ENCODE measurements at places on chromosomes 11 and 22. TPM values are rescaled to one million over a fixed set of nuclear protein-coding genes. Genes with fewer than 3 reads are reported as not detected.
A peak's percentile ranks its signal among the peaks of the same experiment; 100 is the strongest.

DNA sequence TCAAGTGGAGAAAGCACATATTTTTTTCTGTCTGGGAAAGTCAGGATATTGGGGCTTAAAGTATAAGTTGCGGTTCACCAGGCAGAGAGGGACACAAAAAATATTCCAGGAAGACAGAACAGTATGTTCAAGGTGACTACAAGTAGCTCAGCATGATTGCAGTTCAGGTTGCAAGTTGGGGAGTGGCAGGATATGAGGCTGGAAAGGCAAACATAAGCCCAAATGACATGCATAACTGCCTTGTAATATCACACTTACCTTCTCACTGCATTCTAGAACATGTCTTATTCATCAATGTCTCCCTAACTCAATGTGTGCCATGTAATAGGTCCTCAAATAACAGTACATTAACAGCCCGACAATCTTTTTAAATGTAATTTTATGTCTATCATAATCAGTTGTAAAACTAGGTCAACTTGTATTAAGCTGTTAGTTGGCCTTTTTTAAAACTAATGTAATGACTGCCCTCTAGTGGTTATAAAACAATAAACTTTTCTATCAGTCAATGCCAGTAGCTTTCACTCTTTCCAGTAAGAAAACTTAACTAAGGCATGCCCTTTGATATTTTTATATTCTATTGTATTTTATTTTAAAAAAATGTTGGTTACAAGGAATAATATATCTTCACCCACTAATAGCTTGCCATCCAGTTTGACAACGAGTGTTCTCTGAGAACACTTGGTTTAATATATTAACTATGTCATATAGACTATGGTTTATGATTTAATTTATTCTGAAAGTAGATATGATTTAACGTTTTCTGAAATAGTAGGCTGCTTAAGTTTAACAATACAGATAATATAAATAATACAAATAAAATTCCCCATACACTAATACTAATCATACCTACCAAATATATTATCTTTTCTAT lies 39.4 kb upstream of the CFAP300 start:
- peak; percentile 88 for DNase-seq
- peaks cover 32% of the 10 kb centered on the region for H3K4me1 ChIP-seq
- no peaks in the 10 kb centered on the region for H3K27me3 ChIP-seq
- no peak overlapping the region for H3K4me3 ChIP-seq

DNA sequence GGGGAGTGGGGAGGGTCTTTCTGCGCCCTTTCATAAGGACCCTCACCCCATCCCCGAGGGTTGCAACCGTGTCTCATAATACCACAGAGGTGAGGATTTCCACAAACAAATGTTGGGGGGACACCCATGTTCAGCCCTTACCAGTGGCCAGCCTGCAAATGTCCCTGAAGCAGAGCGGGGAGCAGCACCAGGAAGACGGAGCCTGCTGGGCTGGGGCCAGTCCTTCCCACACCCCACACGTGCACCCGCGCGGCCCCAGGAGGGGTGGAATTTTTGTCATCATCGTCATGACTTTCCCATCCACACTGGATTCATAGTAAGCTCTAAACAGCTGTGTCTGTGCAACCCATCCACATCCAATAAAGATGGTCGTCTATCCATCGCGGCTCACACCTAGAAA lies 409.8 kb downstream of the BRD1 start:
- H3K27me3 ChIP-seq, result peaks cover 7% of the 10 kb centered on the region
- H3K27ac ChIP-seq, result no peak overlapping the region
- no peaks in the 10 kb centered on the region for H3K4me1 ChIP-seq
- DNase-seq, result no peak
- no peak overlapping the region for H3K4me3 ChIP-seq
- no peaks in the 10 kb centered on the region for H3K36me3 ChIP-seq

DNA sequence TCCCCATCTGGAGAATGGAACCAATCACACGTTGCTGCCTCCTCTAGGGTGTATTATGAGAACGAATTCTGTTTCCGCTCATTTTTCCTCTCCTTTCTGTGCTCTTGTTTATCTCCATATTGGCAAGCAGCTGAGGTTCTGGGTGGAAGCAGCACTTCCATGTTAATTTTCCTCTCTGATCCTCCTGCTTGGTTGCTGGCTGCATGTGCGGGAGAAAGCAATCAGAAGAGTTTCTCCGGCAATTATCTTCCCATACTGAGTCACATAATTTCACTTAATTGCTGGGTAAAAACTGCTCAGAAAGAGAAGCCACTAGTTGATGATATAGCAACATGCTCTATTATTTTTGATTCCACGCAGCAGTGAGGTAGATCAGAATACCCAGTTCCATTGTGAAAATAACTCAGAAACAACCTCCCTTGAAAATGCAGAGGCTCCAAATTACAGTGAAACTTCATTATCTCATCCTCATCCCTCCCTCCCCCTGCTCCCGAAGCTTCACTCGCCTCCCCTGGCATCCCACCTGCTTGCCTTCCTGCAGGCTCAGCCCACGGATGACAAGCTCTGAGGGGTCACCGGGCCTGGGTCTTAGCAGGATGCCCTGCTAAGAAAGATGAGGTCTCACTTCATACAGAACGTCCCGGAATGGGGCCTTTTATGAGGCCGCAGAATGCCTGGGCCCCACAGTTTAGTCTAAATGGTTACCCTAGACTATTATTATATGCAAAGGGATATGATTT lies 20.4 kb downstream of the FXYD6 start:
- H3K27me3 ChIP-seq, result peaks cover 18% of the 10 kb centered on the region
- no peaks in the 10 kb centered on the region for H3K4me1 ChIP-seq
- DNase-seq, result no peak

DNA sequence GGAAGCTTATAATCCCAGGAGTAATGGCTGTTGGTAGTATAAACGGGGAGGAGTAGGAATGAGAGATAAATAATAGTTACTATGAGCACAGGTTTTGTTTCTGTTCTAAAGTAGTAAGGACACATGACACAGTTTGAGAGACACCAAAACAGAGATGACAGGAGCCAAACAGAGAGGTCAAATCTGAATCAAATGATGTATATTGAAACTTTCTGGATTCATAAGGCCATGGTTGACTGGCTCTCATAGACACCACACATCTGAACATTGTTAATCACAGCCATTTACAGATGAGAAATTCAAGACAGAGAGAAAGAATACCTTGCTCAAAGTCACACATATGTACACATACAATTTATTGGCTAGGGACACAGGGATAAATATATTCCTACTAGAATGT lies 63.4 kb upstream of the UCP3 start:
- no peak overlapping the region for H3K27ac ChIP-seq
- no peaks in the 10 kb centered on the region for H3K36me3 ChIP-seq
- no peaks in the 10 kb centered on the region for H3K27me3 ChIP-seq

- H3K4me3 ChIP-seq, result no peak overlapping the region
- peaks cover 15% of the 10 kb centered on the region for H3K36me3 ChIP-seq
- no peak for DNase-seq
- no peaks in the 10 kb centered on the region for H3K4me1 ChIP-seq
- no peaks in the 10 kb centered on the region for H3K27me3 ChIP-seq
These were observed 11.5 kb downstream of the RNH1 start for GRCh38 chr11:495537-495931.

DNA sequence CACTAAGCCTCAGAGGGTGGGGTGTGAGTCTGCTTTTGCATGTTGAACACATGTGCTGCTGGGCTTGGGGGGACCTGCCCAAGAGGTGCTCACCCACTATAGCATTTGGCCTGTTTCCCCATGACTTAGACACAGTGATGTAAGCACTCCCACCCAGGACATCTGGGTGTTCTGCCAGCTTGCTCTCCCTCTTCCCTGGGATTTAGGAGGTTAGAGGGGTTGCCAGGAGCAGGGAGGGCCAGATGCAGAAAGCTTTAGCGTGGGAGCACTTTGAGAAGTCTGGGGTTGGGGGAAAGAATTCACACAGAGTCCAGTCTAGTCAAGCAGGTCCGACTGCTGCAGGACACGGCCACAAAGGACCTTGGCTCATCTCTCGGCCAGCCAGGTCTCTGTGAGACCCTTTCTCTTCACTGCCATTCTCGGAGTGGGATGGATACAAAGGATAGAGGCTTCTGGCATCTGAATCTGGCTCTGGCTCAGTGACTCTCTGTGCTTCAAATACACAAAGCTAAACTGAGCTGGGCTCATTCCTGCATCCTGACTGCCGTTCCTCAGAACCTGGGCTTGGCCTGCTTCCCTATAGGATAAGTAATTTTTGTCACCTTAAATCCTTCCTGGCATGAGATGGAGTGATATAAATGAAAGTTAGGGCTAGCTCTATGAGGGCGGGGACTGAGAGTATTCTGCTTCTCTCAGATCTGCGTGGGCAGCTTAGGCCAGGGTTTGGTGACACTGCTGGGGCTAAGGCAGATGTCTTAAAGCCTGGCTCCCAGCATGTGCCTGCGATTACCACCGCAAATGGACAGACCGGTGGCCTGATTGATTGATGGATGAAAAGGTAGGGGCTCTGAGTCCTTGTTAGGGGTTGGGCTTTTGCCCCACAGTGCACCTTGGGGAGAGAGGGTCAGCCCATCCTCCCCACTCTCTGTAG lies 14.5 kb downstream of the USP2 start:
- H3K27ac ChIP-seq, result no peak overlapping the region
- H3K36me3 ChIP-seq, result no peaks in the 10 kb centered on the region
- H3K4me1 ChIP-seq, result peaks cover 16% of the 10 kb centered on the region
- no peak for DNase-seq
- no peak overlapping the region for H3K4me3 ChIP-seq
- peaks cover 3% of the 10 kb centered on the region for H3K27me3 ChIP-seq

- H3K27me3 ChIP-seq, result no peaks in the 10 kb centered on the region
- no peaks in the 10 kb centered on the region for H3K4me1 ChIP-seq
- no peak overlapping the region for H3K4me3 ChIP-seq
- no peaks in the 10 kb centered on the region for H3K36me3 ChIP-seq
These were observed 20.3 kb upstream of the RRM1 start for GRCh38 chr11:4074266-4074665.

DNA sequence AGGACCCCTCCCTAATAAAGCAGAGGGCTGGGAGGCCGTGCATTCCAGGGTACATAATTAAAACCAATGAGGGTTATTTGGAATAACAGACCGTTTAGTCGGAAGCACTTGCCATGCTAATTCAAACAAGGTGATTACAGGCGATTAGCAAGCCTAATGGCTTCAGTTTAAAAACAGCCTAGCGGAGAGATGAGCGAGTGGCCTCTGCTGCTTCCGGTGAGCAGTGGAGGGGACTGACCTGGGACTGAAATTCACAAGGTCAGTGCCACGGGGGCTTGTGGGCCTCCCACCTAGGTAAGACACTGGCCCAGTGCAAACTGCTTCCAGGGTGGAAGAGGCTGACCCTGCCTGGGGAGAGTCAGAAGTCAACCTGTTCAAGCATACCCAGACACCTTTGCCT lies 56.8 kb upstream of the ALX4 start:
- no peak overlapping the region for H3K27ac ChIP-seq
- no peak overlapping the region for H3K4me3 ChIP-seq
- peaks cover 13% of the 10 kb centered on the region for H3K27me3 ChIP-seq
- H3K4me1 ChIP-seq, result no peaks in the 10 kb centered on the region
- H3K36me3 ChIP-seq, result no peaks in the 10 kb centered on the region

DNA sequence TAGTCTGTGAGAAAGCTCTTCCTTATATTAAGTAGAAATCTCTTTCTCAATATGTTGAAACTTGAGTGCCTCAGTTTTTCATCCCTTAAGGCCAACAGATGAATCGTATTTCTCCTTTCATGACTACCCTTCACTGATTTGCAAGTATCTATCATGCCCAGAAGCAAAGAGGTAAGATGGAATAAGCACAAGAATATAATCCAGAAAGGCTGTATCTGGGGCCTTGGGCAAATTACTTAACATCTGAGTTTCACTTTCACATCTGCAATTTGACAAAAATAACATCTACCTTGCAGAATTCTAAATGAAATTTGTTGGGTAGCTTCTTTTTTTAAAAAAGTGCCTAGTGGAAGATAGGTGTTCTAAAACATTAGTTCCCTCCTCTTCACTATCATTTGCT lies 552.4 kb upstream of the ANO5 start:
- no peaks in the 10 kb centered on the region for H3K36me3 ChIP-seq
- no peak for DNase-seq
- no peaks in the 10 kb centered on the region for H3K27me3 ChIP-seq
- no peak overlapping the region for H3K4me3 ChIP-seq

DNA sequence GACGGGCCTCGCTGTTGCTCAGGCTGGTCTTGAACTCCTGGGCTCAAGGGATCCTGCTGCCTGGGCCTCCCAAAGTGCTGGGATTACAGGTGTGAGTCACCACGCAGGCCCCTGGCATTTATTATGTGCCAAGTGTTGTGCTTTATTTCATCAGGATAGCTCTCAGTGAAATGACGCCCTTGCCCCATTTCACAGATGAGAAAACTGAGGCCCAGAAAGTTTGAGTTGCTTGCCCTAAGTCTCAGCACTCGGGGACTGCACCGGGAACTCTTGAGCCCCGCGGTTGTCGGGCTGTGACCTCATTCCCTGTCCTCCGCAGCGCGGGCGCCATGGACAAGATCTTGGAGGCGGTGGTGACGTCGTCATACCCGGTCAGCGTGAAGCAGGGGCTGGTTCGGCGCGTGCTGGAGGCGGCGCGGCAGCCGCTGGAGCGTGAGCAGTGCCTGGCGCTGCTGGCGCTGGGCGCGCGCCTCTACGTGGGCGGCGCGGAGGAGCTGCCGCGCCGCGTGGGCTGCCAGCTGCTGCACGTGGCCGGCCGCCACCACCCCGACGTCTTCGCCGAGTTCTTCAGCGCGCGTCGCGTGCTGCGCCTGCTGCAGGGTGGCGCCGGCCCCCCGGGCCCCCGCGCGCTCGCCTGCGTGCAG lies 7.3 kb downstream of the USP35 start:
- H3K27ac ChIP-seq, result no peak overlapping the region
- H3K4me3 ChIP-seq, result no peak overlapping the region
- H3K4me1 ChIP-seq, result no peaks in the 10 kb centered on the region
- no peaks in the 10 kb centered on the region for H3K36me3 ChIP-seq

DNA sequence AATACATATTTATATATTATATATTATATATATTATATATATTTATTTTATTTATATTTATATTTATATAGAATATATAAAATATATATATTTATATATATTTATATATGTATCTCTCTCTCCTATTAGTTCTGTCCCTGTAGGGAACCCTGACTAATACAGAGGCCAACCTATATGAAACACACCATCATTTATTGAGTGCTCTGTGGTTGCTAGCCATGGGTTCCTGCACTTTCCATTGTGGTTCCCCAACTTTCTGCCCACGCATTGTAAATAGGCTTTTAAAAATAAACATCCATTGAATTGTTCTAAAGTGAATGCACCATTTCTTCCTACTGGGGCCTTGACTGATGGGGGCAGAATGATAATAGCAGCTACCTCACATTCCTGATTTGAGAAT lies 93.8 kb upstream of the SESN3 start:
- H3K27me3 ChIP-seq, result no peaks in the 10 kb centered on the region
- H3K27ac ChIP-seq, result no peak overlapping the region
- no peaks in the 10 kb centered on the region for H3K36me3 ChIP-seq
- no peak for DNase-seq
- H3K4me1 ChIP-seq, result no peaks in the 10 kb centered on the region

Gene PKNOX2
- total RNA-seq, result not detected

Gene OR51B5
- not detected for total RNA-seq

Gene KRTAP5-9
- total RNA-seq, result not detected

Gene EMSY
- total RNA-seq, result 26.4 TPM

Gene CXCR5
- total RNA-seq, result not detected

Gene ACTN3
- 0.13 TPM for total RNA-seq

All from Panc1 (cell line).